Smooth muscle cell of the umbilical artery (primary cell): ENCODE measurements at places on chromosomes 4 and X. TPM values are rescaled to one million over a fixed set of nuclear protein-coding genes. Genes with fewer than 3 reads are reported as not detected.

Gene DOCK11
- 29.7 and 32.7 TPM in 2 replicates for total RNA-seq

Gene PRR32
- total RNA-seq, result not detected in 2 replicates

Gene ARHGAP10
- 30.6 and 37.2 TPM in 2 replicates for total RNA-seq

Gene SH3D19
- 24.1 and 31.6 TPM in 2 replicates for total RNA-seq

Gene SOX3
- total RNA-seq, result not detected in 2 replicates

Gene SUPT20HL2
- total RNA-seq, result 0.28 TPM in 1 of 2 replicates, not detected in the other

Gene HPSE
- total RNA-seq, result 0.30 and 0.32 TPM in 2 replicates
